EH (cell line): ENCODE measurements at places on chromosomes 5 and 9.

- DNase-seq: no peak
Measured at GRCh38 chr9:138103111-138103848, 225.7 kb downstream of the CACNA1B start.

DNA sequence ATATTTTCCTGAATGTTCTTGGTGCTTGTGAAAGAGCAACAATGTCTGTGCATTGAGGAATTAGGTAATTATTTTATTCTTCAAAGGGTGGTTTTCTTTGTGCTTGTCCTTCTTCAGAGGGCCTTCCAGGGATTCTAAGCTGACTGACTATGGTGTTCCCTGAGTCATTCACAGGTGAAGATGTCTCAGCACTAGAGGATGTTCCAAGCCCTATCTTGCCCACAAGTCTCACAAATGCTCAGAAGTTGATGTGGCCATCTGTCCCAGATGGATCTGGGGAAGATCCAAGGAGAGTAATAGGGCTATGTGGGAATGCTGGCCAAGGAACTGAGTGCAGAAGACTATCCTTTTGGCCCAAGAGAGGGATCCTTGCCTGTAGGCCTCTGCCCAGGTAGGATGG is 120.9 kb downstream of the ADAMTSL1 start:
- no peak for DNase-seq

GRCh38 chr5:175695161-175696126 is 37.6 kb downstream of the HRH2 start:
- no peak for DNase-seq

DNA sequence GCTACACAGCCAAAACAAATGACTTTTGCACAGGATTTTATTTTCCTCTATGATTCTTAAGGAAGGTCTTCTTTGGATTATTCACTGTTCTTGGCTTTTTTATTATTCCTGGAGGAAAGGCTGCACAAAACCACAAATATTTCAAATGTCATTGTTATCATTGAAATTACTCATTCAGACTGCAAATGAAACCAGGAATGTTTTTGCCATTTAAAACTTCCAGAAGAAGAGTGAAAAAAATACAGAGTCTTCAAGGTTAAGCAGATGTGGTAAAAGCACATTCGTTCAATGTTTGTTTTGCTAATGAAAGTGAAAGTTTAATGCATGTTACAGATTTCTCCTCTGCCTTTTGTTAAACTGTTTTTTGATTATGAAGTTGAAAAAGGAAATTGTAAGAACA is 238.2 kb downstream of the TLE4 start:
- peak; percentile 91 for DNase-seq

- peak; percentile 53 for DNase-seq
Measured at GRCh38 chr9:6096821-6097220, 81.4 kb upstream of the RANBP6 start.

- peak; percentile 69 for DNase-seq
Measured at GRCh38 chr5:9473624-9474023, 72.3 kb downstream of the SEMA5A start.

DNA sequence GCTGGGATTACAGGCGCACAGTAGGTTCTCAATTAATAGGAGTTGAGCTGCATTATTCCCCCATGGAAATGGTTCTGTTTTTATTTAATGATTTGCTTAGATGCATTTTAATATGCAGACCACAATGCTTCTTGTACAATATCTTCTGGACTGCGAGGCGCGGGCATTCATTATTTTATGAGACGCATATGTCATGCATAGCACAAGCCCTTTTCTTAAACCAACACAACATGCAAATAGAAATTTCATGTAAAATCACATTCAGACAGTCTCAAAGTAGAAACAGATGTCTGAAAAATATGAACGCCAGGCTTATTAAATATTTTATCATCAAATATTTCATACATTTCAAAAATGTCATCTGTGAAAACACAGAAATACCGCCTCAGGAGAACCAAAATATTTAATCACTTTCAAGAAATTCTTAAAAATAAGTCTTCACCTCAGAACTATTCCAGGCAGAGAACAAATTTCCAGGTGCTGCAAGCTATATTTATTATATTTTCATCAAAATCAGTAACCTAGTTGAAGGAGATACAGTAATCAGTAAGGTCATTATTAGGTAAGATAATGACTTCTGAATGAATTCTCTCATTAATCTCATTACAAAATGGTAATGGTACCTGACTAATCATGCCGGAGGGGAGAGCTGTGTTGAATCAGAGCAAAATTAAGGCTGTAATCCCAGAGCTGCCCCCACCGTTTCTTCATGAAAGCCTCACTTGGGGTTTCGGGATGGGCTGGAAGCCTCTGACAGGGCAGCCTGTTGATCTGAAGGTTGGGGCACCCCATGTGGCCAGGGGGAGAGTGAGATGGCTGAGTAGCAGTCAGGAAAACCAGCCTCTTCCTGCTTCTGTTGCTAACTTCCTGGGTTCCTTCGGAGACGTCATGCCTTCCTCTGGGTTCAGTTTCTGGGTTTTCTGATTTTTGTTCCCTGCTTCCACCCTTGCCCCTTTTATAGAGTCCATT is 133.9 kb upstream of the ZNF618 start:
- DNase-seq: no peak

GRCh38 chr9:134434894-134435506 is 108.7 kb downstream of the RXRA start:
- peak; percentile 97 for DNase-seq

DNA sequence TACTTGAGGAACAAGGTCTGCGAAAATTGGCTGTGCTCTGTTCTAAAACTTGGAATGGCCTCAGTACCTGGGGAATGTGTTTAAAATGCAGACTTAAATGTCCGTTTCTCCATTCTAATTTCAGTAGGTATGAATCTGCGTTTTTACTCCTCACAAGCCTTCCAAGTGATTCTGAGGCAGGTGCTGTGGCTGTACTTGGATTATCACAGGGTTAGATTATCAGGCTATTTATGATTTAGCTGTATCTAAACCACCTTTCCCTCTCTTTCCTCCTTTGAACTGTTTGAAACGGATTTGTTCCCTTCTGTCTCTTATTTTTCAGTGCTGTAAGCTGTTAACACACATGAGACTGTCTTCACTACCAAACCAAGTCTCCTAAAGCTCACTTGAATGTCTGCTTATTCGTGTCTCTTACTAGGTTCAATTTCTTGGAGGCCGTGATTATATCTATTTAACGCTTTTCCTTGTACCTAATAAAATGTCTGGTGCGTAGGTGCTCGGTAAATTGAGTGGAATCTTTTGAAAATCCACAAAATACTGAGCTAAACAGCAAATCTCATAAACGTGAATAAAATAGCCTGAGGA is 714 bp upstream of the CETN3 start:
- no peak for DNase-seq

GRCh38 chr5:95035891-95036685 is 248.8 kb downstream of the MCTP1 start:
- DNase-seq: no peak

GRCh38 chr9:116027096-116027495 is 126.5 kb upstream of the PAPPA start:
- peak; percentile 24 for DNase-seq

- DNase-seq: peak; percentile 83
Measured at GRCh38 chr5:148776780-148777179, 49.6 kb upstream of the ADRB2 start.

GRCh38 chr5:6435356-6435755 is 13.3 kb upstream of the UBE2QL1 start:
- DNase-seq: no peak

- DNase-seq: no peak
Measured at GRCh38 chr9:1531424-1531823, 481.3 kb downstream of the DMRT2 start.

GRCh38 chr9:136564379-136564988 is 18.6 kb upstream of the NOTCH1 start:
- DNase-seq: peak; percentile 81

DNA sequence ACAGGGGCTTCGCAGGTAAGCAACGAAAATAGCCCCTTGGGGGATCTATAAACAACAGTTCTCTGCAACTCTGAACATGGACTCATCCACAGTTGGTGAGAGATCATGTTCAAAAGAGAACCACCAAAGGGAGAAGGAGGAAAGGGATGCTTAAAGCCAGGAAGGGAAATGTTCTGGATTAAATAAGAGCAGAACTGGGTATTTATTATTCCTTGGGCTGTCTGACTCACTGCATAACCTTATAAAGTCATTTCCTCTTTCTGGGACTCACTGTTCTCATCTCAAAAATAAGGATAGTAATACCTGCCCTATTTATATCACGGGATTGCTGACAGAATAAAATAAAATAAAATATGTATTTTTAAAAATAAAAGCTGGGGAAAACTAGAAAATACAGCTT is 11.2 kb upstream of the MARCHF3 start:
- DNase-seq: peak; percentile 54

GRCh38 chr5:125483609-125484008 is 737.2 kb upstream of the ZNF608 start:
- no peak for DNase-seq

DNA sequence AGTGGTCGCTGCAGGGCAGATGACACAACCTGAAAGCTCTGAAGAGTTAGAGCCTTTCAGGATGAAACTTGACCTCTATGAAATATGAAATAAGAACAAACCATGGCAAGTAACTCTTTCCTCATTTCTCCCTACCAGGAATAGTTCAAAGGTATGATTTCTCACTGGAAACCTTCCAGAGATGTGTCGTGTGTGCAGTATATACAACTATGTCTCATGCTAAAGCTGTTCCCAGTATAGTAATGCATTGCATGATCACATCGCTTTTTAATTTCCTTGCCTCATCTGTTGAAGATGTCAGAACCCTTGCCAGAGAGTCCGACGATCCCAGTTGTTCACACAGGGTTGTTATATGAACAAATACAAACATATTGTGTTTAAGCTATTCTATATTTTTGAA is 45.8 kb upstream of the RGMB start:
- no peak for DNase-seq

DNA sequence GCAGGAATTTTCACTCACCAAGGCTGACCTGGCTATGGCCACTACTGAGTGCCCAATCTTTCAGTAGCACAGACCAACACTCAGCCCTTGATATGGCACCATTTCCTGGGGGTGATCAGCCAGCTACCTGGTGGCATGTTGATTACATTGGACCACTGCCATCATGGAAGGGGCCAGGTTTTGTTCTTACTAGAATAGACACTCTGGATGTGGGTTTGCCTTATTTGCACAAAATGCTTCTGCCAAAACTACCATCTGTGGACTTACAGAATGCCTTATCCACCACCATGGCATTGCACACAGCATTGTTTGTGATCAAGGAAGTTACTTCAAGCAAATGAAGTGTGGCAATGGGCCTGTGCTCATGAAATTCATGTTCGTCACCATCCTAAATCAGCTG is 69.7 kb upstream of the SH3GL2 start:
- no peak for DNase-seq

DNA sequence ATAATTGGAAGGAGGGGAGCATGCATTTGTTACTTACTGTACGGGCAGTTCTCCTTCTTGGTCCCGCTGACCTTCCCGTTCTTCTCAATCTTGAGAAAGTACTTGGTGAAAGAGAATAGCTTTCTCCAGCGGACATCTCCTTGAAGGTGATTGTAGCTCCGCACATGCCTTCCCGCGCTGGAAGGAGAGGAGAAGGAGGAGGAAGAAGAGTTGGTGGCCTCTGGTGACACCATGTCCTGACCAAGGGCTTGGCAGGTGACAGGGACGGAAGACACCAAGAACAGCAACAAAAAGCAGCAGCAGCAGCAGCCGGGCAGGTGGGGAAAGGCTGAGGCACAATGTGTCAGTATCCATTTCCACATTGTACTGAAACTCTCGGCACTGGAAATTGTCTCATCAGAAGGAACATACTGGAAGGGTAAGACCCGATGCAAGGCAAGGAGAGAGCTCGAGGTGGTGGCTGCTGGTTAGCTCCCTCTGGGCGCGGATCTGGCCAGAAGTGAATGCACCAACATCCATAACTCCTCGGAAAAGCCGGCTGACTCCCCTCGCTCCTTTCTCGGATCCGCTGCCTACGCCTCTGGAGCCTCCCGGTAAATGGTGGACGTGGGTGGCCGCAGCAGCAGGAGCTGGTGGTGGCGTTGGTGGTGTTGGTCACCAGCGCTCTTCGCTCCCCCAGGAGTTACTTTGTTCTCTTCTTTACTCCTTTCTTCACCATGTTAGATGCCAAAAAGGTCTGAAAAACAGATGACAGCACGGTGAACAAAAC is 715 bp downstream of the FGF10 start:
- DNase-seq: peak; percentile 3

DNA sequence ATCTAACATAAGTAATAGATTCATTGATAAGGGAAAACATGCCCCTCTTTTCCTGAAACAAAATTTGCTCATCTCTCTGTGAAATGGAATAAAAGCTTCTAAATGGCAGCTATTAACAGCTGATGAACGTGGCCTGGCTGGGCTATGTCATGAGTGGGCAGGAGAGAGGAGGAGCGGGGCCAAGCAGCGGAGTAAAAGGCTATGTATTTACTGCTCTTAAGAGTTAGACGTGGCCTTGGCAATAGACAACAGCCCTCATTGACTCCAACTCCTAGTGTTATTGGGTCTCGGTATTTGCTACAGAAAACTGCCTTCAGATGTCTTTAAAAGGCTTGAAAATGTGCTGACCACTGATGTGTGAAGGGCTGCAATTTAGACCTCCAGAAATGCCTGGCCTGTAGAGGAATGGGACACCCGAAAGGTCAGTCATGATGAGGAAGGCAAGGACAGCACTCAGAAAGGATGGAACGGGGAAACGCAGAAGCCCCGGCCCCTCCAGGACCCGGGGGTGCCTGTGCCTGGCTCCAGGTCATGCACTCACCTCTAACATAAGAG is 116.8 kb downstream of the PDZD2 start:
- no peak for DNase-seq

GRCh38 chr5:126055348-126055729 is 367.9 kb upstream of the GRAMD2B start:
- no peak for DNase-seq

GRCh38 chr9:73231203-73231602 is 79.5 kb downstream of the ANXA1 start:
- no peak for DNase-seq

DNA sequence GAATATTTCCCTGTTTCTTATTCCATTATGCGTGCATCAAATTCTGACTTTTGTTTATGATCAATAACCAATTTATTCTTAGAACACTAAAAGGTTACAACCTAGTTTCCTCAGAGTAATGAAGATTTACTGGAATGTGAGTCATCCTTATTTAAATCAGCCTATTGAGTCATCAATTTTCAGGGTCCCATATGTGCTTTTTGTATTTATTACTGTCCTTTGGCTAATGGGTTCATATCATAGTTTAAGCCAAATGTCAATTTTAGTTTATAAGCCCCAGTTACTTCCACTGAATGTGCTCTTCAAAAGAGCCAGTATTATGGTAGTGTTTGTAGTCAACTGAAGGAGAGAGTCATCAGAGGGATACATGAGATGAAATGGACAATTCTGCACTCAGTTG is 359.2 kb downstream of the PRR16 start:
- no peak for DNase-seq

GRCh38 chr5:156367597-156367996 is 40.6 kb downstream of the SGCD start:
- peak; percentile 83 for DNase-seq

- DNase-seq: no peak
Measured at GRCh38 chr5:142780871-142781270, 10.7 kb downstream of the ARHGAP26 start.
